ENCODE measurements at places on chromosomes 1 and 21. TPM values are rescaled to one million over a fixed set of nuclear protein-coding genes. Genes with fewer than 3 reads are reported as not detected.

DNA sequence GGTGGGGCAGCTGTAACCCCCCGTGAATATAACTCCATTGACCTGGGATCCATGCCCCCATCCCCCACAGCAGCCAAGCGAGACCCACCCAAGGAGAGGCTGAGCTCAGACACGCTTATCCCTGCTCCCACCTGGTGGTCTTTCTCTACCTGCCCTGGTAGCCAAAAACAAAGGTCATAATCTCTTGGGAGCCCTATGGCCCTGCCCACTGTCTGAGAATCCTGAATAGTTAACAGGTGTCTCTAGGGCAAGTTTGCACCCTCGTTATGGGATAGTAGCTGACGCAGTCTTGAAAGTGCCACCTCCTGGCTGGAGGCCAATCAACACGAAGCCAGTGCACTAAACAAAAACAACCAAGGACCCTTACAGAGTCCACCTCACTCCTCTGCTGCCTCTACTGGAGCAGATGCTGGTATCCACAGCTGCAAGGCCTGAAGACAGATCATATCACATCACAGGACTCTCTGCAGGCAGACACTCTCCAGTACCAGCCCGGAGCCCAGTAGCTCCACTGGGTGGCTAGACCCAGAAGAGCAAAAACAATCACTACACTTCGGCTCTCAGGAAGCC lies 134.3 kb upstream of the C1orf174 start:
- DNase-seq, result no peak
- no peak overlapping the region for H3K27ac ChIP-seq
- no peaks in the 10 kb centered on the region for H3K4me1 ChIP-seq
- no peak overlapping the region for H3K4me3 ChIP-seq
- no peaks in the 10 kb centered on the region for H3K36me3 ChIP-seq

The AIDA gene
- 69.6 TPM for total RNA-seq

DNA sequence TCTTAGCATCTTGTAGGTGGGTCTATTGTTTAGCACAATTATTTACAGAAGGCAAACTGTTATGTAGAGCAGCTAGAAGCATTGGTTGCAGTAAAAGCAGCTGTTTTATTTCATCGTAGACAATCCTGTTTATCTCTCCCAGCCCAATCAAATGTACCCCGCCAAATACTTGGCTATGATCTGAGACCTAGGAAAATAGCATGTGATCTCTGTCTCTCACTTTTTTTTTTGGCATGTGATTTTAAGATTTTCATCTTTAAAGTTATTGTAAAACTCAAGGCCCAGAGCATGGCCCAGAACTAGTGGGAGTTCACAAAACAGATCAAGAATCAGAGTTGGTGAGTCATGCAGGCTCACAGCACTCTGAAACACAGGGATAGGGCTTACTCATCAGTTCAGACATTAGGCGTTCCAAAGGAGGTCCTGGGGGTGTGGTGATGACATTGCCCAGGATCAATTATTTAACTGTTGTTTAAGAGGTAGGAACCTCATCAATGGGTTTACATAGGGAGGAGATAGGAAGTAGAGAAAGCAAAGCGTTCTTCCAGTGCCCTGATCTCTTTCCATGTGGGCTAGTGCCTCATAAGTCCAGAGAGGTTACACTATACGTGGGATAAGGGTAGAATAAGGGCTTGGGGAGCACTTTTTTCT lies 40.2 kb downstream of the TBX19 start:
- H3K36me3 ChIP-seq, result peaks cover 8% of the 10 kb centered on the region
- H3K27me3 ChIP-seq, result no peaks in the 10 kb centered on the region
- no peak for DNase-seq
- no peak overlapping the region for H3K4me3 ChIP-seq

The CFHR2 gene
- total RNA-seq, result not detected

DNA sequence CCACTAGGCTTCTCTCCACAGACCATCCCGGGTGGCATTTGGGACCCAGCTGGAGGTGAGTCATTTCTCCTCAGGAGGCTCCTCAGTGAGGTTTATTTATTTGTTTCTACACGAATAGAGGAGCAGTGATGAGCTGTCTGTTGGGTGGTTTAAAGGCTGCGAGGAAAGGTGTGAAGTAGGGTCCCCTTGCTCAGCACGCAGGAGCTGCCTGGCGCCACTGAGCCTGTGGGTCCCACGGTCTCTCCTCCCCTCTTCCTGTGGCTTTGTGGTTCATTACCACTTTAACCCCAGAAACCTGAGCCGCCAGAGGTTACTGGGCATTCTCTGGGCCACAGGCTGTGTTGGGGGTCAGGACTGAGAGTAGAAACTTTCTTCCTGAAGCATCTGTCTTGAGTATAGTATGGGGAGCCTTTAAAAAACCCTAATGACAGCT lies 39.9 kb downstream of the IL6R start:
- peaks cover 5% of the 10 kb centered on the region for H3K36me3 ChIP-seq
- H3K27ac ChIP-seq, result peak overlapping the region; percentile 79
- peak; percentile 71 for DNase-seq
- H3K4me1 ChIP-seq, result peaks cover 45% of the 10 kb centered on the region
- peaks cover 4% of the 10 kb centered on the region for H3K27me3 ChIP-seq
- H3K4me3 ChIP-seq, result peak overlapping the region; percentile 22

The MCOLN3 gene
- total RNA-seq, result 0.21 TPM

GRCh38 chr1:168980656-168981055 lies 125.8 kb upstream of the ATP1B1 start:
- no peaks in the 10 kb centered on the region for H3K36me3 ChIP-seq
- H3K27ac ChIP-seq, result no peak overlapping the region
- no peak for DNase-seq
- H3K27me3 ChIP-seq, result no peaks in the 10 kb centered on the region
- H3K4me1 ChIP-seq, result no peaks in the 10 kb centered on the region
- H3K4me3 ChIP-seq, result no peak overlapping the region

The CYP4A11 gene
- total RNA-seq, result not detected

The ERO1B gene
- 2.8 TPM for total RNA-seq

- DNase-seq, result no peak
- no peak overlapping the region for H3K27ac ChIP-seq
- H3K27me3 ChIP-seq, result no peaks in the 10 kb centered on the region
- no peak overlapping the region for H3K4me3 ChIP-seq
- H3K4me1 ChIP-seq, result no peaks in the 10 kb centered on the region
These were observed 593.1 kb downstream of the NUF2 start for GRCh38 chr1:163914785-163915413.

DNA sequence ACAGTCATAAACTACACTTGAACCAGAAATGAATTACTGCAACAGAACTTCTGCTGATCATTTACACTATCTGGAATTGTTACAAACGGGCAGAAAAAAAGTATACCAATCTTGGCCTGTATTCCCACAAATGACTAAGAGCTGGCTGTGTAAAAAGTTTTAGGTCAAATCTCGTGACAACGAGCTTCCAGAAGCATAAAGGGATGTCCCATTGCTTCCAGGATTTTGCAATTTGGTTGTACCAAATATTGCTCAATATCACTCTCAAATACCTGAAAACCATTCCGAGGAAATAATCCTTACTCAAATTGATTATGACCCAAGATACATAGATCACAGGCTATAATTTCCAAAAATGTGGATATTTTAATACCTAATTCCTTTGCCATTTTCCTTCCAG lies 175.6 kb downstream of the TBX15 start:
- DNase-seq, result no peak
- H3K4me1 ChIP-seq, result no peaks in the 10 kb centered on the region
- no peaks in the 10 kb centered on the region for H3K27me3 ChIP-seq
- no peak overlapping the region for H3K4me3 ChIP-seq
- H3K27ac ChIP-seq, result no peak overlapping the region

DNA sequence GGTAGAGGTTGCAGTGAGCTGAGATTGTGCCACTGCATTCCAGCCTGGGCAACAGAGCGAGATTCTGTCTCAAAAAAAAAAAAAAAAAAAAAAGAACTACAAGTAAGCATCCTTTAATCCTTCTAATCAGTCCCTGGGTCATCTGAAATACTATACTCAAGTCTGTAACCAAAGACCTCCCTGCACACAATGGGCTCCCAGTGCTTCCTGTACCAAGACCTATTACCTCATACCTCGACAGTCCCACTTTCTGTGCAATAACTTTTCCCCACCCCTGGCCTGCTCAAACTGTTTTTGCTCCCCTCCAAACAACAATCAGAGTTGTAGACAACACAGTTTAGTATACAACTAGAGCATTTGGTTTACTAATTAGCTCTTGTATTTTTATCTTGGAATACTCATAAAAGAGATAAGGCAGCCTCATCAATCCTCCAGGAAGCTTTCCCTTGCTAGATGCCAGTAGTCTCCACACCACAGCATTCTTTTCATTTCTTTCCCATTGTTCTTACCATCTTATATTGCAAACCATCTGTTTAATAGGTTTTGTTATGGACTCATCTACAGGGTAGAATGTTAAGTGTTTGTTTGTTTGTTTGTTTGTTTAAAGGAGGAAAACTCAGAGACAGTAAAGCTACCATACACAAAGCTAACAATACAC lies 19.2 kb upstream of the RLF start:
- H3K36me3 ChIP-seq, result no peaks in the 10 kb centered on the region
- no peak for DNase-seq
- no peaks in the 10 kb centered on the region for H3K4me1 ChIP-seq
- H3K27me3 ChIP-seq, result peaks cover 7% of the 10 kb centered on the region
- no peak overlapping the region for H3K4me3 ChIP-seq

The XCL2 gene
- total RNA-seq, result 136 TPM

DNA sequence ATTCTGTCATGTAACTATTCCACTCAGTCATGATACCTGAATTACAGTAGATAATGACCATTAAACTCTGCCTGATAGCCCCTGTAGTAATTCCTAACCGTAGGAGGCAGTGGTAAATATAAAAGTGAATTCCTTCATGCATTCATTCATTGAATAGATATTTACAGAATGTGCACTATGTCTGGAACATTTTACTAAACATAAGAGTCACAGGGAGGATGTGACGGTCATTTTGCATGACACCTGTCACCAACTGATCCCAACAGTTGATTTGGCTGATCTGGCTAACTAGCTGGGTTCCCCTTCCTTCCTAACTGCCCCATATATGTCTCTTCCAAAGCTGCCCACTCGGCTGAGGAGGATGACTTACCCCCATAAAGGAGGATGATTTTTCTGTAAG lies 2.2 kb upstream of the RNPC3 start:
- no peak for DNase-seq
- H3K4me1 ChIP-seq, result peaks cover 34% of the 10 kb centered on the region
- H3K36me3 ChIP-seq, result peaks cover 30% of the 10 kb centered on the region
- no peak overlapping the region for H3K27ac ChIP-seq
- no peak overlapping the region for H3K4me3 ChIP-seq
- H3K27me3 ChIP-seq, result no peaks in the 10 kb centered on the region

DNA sequence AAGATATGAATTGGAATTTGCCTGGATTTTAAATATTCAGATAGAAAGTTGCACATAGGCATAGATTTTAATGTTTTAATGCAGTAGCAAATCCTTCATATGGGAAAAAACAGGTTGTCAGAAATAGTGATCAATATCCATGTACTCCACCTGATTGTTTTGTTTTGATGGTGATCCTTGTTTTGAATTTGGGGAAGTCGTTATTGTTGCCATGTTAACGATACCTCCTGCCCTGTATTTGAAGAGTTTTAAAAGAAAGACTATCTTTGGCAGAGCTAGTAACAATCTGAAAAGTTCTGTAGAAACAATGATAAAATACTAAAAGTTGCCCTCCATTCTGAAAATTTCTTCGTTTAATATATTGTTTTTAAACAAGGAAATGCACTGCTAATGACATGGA lies 1.1 kb downstream of the CEP350 start:
- peak overlapping the region; percentile 78 for H3K27ac ChIP-seq
- peak overlapping the region; percentile 88 for H3K4me3 ChIP-seq
- H3K27me3 ChIP-seq, result no peaks in the 10 kb centered on the region
- H3K4me1 ChIP-seq, result peaks cover 42% of the 10 kb centered on the region
- no peak for DNase-seq

DNA sequence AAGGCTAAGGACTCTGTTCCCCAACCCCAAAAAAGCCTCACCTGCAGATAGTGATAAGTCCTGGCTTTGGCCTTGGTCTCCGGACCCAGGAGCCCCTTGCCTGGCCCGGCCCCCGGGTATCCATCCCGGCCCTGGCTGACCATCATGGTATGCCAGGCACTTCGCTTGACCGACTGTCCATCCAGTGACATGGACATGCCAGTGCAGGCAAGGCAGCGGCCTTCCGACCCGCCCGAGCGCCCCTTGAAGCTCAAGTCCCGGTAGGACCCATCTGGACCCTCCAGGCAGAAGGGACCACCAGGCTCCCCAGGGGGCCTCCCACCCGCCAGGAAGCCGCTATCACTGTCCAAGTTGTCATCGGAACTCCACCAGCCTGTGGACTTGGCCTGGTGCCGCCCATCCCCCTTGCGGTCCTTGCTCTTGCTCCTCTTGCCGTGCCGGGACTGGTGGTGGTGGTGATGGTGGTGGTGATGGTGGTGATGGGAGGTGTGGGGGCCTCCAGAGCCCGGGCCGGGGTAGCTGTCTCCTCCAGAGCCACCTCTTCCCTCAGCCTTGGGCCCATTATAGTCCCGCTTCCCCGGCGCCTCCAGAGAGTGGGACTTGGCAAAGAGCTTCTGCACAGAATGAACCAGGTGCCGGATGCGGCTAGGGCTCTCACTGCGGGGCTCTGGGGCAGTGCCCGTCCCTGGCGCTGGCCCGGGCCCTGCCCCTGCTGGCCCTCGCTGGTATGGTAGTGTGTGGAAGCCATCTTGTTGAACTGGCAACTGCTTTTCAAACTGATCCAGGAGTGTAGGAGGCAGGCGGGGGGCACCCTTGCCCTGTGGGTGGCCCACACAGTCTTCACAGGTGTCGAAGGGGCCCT lies 25.0 kb downstream of the DLGAP3 start:
- DNase-seq, result no peak
- H3K27me3 ChIP-seq, result peaks cover 20% of the 10 kb centered on the region
- no peak overlapping the region for H3K4me3 ChIP-seq
- no peaks in the 10 kb centered on the region for H3K4me1 ChIP-seq
- no peaks in the 10 kb centered on the region for H3K36me3 ChIP-seq

DNA sequence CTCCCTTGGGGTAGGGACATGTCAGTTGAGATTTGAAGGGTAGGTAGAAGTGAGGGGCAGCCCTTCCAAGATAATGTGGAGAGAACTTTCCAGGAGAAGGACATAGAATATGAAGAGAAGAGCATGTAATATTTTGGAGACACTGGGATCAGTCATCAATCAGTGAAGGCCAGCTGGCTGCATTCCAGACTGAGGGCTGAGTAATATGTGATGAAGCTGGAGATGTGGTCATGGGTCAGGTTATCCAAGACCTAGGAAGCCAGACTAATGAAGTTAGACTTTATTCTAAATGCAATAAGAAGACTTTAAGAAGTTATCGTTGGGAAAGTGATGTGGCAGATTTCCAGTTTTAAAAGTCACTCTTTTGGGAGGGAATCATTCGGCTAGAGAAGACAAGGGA lies 262.0 kb downstream of the HMCN1 start:
- peaks cover 2% of the 10 kb centered on the region for H3K4me1 ChIP-seq
- peaks cover 6% of the 10 kb centered on the region for H3K27me3 ChIP-seq
- H3K27ac ChIP-seq, result no peak overlapping the region
- no peaks in the 10 kb centered on the region for H3K36me3 ChIP-seq
- no peak overlapping the region for H3K4me3 ChIP-seq
- no peak for DNase-seq

The SLC25A34 gene
- 0.94 TPM for total RNA-seq

The LRRC52 gene
- not detected for total RNA-seq

The KIF14 gene
- 17.8 TPM for total RNA-seq

- H3K4me3 ChIP-seq, result no peak overlapping the region
- no peaks in the 10 kb centered on the region for H3K4me1 ChIP-seq
These were observed 208.7 kb upstream of the DPYD start for GRCh38 chr1:98129491-98129890.

Data from activated naive CD8-positive, alpha-beta T cell treated with anti-CD3 and anti-CD28 coated beads for 36 hours (primary cell).